ENCODE measurements at places on chromosomes 3 and 15.

- no peak for DNase-seq
These were observed 3.2 kb upstream of the SLC4A7 start for GRCh38 chr3:27487383-27487782.

- no peak for DNase-seq
These were observed 597.8 kb upstream of the ALCAM start for GRCh38 chr3:104768886-104769285.

GRCh38 chr3:102078854-102079808 lies 229.8 kb downstream of the NFKBIZ start:
- no peak for DNase-seq

DNA sequence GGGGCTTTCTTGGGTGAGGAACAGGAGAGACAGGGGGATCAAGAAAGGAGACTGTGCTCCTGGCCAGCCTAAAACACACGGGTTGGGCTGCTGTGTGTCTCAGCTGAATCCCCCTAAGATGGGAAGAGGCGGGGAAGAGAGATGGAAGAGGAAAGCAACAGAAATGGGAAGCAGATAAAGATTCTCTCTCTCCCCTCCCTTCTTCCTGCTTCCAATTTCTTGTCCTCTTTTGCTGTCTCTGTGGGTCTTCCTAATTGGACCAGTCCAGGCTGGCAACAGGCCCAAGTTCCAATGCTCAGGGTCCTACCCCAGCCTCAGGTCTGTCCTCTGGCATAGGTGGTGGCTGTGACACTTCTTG lies 7.1 kb downstream of the ISLR2 start:
- DNase-seq: no peak

GRCh38 chr15:77066971-77067690 lies 3.8 kb downstream of the TSPAN3 start:
- DNase-seq: no peak

- no peak for DNase-seq
These were observed 51.9 kb downstream of the ARHGAP31 start for GRCh38 chr3:119346076-119346496.

- DNase-seq: no peak
These were observed 66.9 kb downstream of the RNF13 start for GRCh38 chr3:149879872-149880271.

GRCh38 chr3:55716044-55716443 lies 228.9 kb upstream of the WNT5A start:
- DNase-seq: no peak

- DNase-seq: no peak
These were observed 260.1 kb upstream of the DPPA4 start for GRCh38 chr3:109597444-109597843.

GRCh38 chr3:157170861-157171260 lies 10.9 kb upstream of the CCNL1 start:
- DNase-seq: no peak

DNA sequence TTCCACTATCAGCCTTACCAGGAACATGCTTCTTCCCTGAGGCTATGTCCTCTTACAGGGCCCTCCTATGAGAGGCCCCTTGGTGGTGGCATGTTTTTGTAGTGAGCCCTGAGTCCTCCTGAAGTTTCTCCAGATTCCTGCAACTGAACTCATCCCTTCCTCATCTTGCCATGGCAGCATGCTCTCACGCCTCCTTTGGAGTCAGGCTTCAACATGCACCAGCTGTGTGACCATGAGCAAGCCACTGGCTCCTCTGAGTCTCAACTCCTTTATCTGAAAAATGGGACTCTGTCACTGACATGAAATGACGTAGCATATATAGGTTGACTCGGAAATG lies 216.3 kb upstream of the TLE3 start:
- DNase-seq: no peak

DNA sequence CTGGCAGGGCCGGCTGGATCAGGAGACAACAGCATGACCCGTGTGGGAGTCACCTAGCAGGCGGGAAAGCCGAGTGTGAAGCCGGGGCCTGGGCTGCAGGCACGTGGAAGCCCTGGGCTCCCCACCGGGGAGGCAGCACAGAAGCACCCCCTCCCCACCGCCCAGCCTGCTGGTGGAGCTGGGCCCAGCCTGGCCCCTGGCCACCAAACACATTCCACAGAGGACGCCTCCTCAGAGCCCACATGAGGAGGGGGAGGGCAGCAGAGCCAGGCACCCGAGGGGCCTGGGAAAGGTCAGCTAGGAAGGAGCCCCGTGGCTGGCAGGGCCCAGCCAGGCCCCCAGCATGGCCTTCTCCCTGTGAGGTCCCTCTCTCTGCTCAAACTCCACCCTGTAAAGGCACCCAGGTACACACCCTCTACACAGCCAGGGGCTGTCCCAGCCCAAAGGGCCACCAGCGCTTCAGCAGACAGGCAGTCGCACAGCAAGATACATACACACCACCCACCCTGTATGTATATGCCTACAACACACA lies 4.5 kb downstream of the PLXNB1 start:
- no peak for DNase-seq

DNA sequence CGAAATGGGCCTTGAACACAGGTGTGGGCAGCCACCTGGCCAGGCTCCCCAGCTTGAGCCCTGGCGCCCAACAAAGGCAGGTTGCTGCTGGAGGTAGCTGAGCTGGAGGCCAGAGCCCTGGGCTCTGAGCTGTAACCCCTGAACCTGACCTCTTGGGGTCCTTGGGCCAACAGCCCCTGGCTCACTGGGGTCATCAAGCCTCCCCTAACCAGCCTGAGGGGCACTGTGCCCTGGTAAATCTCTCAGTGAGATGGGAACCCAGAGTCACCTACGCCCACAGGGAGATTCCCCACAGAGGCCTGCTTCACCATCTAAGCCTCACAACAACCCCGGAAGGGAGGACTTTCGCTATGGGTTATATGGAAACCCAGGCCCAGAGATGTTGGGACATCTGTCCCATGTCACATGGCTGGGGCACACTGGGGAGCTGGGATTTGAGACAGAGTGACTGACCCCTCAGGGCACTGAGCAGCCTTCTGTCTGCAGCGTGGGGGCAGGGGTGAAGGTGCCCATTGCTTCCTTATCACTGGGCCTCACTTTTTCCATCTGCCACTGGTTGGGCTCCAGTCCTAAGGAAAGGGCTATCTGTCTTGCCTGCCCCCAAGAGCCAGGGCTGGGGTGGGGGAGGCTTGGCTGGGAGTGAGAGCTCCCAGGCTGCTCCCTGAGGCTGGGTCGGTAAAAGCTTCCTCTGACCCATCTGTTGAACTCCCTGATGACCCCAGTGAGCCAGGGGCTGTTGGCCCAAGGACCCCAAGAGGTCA lies 59.1 kb downstream of the IQSEC1 start:
- DNase-seq: no peak

- DNase-seq: no peak
These were observed 144.0 kb downstream of the NSMCE3 start for GRCh38 chr15:29125382-29126207.

DNA sequence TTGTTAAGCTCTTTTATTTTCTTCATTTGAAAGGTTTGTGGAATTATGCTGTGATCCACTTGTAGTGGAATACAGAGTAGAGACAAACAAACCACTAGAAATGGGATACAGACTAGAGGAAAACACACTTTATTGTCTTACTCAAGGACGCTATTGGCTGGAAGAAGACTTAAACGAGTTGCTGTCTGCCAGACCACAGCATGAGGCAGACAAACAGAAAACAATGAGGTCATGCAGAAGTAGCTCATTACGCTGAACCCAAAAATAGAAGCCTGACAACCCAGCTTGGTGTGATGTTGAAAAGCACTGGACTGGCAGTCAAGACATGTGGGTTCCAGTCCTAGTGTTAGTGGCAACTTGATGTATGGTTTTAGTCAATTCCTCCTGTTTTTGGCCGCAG lies 62.4 kb upstream of the P3H2 start:
- no peak for DNase-seq

- DNase-seq: no peak
These were observed 24.9 kb upstream of the KBTBD12 start for GRCh38 chr3:127889976-127890650.

DNA sequence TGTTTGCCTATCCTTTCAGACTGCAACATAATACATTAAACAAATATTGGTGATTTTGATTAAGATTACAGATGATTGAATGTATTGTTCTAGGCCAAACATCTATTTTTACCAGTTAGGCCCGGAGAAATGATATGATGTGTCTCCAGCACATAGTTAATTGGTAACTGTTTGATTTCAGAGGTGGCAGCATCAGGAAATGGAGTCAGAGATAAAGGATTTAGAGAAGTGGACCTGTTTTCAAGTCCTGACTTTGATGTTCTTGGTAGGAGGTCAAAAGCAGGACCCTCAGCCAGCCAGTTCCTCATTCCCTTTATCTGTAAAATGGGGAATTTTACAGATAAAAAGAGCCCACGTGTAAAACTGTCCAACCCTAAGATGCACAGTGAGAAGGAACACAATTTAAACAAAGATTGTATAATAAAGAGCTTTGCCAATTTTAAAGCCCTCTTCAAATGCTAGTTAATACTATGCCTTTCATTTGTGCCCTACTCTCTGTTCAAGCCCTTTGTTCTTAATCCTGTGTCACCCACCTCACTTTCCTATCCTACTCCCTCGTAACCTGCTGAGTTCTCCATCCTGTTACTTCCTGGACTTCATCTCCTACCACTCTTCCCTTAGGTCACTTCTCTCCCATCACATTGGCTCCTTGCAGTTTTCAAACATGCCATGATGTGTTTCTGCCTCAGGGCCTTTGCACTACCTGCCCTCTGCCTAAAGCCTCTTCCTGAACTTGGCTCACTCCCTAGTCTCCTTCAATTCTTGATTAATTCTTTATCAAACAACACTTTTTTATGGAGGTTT lies 2.5 kb downstream of the TMEM212 start:
- no peak for DNase-seq

GRCh38 chr15:70023064-70023768 lies 74.5 kb downstream of the TLE3 start:
- DNase-seq: no peak

DNA sequence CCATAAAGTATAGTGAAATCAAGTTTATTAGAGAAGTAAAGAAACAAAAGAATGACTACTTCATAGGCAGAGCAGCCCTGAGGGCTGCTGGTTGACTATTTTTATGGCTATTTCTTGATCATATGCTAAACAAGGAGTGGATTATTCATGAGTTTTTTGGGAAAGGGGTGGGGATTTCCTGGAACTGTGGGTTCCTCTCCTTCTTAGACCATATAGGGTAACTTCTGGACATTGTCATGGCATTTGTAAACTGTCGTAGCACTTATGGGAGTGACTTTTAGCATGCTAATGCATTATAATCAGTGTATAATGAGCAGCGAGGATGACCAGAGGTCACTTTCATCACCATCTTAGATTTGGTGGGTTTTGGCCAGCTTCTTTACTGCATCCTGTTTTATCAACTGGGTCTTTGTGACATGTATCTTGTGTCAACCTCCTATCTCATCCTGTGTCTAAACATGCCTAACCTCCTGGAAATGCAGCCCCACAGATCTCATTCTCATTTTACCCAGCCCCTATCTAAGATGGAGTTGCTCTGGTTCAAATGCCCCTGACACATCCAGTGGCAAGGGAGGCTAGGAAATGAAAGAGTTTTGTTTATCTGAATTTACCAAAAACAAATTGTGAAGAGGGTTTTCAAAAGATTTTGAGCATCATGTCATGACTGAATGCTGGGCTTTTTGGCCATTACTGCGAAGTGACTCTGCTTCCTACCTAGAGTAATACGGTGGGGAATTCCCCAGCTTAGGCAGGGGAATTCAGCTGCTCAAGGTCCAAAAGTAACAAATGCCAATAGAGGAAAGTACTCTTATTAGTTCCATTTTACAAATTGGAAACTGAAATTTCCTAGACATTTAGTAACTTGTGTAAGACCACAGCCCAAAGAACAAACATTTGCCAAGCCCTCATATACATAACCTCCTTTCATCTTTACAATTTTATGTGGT lies 6.2 kb upstream of the SPSB4 start:
- DNase-seq: no peak

DNA sequence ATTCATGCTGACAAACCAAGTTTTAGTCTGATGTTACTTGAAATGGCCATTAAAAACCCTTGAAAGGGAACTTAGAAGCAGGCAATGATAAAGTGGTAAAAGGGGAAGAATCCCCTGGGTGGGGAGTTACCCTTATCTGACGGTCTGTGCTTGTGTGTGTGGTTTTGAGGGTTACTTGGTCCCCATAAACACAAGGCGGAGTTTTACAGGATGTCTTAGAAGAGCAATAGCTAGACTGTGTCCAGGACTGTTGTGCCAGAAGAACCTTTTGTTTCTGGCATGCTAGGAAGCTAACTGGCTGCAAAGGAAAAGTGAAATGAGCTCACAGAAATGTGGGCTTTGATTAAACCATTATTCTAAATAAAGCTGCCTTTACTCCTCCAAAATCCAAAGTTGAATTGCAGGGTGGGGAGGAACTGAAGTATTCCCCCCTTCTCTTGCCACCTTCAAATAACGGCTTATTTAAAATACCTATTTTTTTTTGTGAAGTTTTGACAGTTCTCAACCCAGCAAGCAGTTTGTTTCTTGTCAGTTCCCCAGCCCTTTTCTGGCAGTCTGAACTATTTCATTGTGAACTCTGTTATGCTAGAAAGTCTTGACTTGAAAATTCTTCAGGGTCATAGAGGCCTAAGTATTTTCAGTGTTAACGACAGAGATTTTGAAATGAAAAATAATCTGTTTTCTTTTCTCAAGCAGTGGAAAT lies 443.5 kb downstream of the OTOL1 start:
- DNase-seq: no peak

GRCh38 chr15:81911022-81911971 lies 134.5 kb downstream of the MEX3B start:
- DNase-seq: no peak

Data from coronary artery (tissue), 2 donors.